ENCODE measurements at places on chromosomes 1 and 21.
A peak's percentile ranks its signal among the peaks of the same experiment; 100 is the strongest.

DNA sequence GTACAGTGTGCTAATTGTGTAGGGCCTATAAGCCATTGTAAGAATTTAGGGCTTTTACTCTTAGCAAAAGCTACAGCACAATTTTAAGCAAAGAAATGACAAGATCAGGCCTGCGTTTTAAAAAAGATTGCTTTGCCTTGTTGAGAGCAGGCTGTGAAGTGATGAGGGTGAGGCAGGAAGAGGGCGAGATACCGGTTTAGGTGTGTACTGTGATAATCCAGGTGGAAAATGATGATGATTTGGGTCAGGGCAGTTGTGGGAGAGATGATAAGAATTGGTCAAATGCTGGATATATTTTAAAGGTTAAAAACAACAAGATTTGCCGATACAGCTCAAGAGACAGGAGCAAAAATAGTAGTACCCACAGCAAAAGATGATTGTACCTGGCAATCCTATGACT, 72.0 kb downstream of the SWT1 start:
- no peak for DNase-seq

GRCh38 chr21:45910155-45910547, 71.4 kb upstream of the COL6A1 start:
- DNase-seq = no peak

DNA sequence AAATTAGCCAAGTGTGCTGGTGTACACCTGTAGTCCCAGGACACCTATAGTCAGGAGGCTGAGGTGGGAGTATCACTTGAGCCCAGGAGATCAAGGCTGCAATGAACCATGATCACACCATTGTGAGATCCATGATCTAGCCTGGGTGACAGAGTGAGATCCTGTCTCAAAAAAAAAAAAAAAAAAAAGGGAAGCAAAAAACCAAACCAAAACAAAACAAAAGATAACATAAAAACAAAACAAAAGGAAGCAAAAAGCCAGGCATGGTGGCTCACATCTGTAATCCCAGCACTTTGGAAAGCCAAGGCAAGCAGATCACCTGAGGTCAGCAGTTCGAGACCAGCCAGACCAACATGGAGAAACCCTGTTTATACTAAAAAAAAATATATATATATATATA, 9.4 kb upstream of the AKR1A1 start:
- DNase-seq = no peak

DNA sequence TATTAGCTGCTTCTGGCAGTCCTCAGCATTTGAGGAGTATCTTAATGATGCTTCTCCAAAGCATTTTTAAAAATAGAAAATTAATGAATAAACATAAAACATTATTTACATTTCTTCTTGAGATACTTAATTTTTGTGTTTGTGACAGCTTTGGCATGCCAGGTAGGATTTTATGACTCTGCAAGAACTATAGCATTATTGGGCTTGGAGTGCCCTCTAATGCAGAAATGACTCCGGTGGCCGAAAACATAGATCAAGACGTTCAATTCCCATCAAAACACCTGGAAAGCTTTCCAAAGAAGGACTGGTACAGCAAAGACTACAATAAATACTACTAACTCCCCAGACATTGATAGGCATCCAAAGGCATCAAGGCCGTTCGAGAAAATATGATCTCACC, 366.4 kb upstream of the CXADR start:
- no peak for DNase-seq

- no peak for DNase-seq
These were observed 2.7 kb downstream of the CDC14A start for GRCh38 chr1:100354971-100355394.

- DNase-seq = peak; percentile 9
These were observed 257.2 kb upstream of the AJAP1 start for GRCh38 chr1:4397196-4397595.

DNA sequence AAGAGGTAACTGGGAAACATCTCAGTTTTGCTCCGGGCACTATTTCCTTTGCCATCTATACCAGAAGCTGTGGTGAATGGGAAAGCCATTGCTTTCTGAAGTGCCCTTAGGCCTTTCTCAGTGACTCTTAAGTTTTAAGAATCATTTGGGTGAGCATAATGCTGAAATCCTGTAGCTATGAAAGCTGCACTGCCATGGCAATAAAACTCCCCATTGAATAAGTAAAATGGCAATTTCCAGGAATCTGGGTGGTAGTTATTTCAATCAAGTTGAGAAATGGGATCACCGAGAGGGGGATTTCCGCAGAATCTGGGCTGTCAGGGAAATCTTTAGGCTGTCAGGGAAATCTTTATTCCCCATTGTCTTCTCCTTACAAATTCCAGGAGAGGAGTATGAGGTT, 26.8 kb upstream of the MACF1 start:
- no peak for DNase-seq

DNA sequence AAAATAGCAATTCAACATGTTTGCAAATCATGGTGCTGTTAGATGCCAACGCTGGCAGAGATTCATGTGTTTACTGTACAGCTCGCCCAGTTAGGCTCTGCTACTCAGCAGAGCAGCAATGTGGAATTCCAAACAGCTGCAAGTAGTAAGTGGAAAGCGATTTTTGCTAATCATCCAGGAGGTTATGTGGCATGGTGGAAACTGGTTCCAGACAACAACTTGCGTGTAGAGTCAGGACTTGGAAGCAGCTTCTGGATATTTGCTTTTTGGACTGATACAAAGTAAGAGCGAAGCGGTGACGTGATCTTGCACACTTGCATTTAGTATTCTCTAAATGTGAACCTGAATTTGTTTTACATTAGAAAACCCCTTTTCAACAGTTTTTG, 27.1 kb upstream of the HHAT start:
- DNase-seq = no peak

DNA sequence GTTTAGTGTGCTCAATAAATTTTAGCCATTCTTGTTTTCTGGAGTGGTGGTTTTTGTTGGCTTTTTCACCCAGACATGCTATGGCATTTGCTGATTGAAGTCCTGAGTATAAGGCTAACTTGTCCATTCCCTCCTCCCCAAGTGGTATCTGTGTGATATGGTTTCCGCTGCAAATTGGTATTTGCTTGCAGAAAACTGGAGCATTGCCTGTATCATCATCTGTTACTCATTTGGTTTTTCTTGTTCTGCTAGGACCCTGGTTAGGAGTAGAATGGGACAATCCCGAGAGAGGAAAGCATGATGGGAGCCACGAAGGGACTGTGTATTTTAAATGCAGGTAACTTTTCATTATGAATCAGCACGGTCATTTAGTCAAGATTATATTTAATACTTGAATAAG, 34.0 kb downstream of the TBCE start:
- DNase-seq = no peak

GRCh38 chr21:36079010-36079649, 9.3 kb downstream of the CBR1 start:
- no peak for DNase-seq

- no peak for DNase-seq
These were observed 255.8 kb upstream of the CACYBP start for GRCh38 chr1:174743654-174744561.

DNA sequence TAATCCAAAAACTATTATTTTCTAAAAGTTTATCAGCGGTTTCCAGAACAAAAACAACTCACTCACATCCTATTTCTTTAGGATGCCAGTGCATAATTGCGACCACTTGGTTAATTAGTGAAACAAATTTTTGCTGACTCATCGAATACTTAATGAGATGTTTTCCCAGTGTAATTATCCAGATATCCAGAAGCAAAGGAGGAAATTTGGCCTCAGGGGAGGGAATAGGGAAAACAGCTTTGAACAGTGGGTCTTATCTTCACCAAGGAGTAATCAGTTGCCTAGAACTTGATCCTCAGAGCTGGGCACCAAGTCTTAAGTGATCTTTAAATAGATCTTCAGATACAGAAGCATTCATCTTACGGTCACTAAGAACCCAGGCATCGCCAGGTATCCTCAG, 24.3 kb downstream of the STYXL2 start:
- no peak for DNase-seq

DNA sequence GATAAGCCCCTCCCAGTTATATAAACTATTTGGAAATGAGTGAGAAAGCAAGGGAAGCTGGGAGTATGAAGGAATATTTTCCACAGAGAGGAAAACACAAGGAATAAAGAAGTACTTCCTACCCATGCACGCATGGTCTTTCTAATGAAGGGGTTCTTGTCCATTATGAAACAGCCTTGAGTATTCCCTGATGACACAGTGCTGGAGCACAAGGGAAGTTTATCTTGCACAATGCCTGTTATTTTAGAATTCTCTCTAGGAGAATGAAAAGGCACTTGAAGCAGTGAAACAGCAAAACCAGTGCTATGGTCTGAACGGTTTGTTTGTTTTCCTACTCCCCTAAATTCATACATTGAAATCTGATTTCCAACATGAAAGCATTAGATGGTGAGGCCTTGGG, 38.6 kb upstream of the ADAMTS1 start:
- no peak for DNase-seq

- DNase-seq = no peak
These were observed 2.8 kb upstream of the TSEN15 start for GRCh38 chr1:184048561-184049240.

DNA sequence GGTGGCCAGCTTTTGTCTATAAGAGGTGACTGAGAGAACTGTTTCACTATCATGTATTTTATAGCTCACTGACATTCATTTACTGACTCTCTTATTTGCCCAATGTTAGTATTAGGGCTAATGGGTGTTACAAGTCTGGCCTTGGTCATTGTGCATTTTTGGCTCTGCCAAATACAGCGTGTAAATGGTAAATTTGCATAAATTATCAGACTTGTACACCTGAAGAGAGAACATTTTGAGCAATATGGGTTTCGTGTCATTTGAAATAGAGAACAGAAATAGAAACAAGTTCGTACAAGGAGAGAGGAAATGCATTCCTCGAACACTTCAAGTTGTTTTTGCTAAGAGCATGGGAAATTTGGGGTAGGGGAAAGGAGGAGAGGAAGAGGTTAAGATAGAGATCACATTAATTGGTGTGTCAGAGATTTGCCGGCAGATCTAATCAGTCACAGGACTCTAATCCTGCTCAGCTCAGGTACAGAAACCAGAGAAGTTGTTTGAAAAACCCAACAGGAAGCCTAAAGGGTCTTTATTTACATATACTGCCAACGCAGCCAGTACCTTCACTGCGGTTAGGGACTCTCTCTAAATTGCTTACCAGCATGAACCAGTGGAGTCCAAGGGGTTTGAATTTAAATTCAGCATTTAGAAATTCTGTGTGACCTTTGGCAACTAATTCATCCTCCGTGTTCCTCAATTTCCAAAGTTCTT, 261.5 kb downstream of the GPATCH2 start:
- DNase-seq = no peak

DNA sequence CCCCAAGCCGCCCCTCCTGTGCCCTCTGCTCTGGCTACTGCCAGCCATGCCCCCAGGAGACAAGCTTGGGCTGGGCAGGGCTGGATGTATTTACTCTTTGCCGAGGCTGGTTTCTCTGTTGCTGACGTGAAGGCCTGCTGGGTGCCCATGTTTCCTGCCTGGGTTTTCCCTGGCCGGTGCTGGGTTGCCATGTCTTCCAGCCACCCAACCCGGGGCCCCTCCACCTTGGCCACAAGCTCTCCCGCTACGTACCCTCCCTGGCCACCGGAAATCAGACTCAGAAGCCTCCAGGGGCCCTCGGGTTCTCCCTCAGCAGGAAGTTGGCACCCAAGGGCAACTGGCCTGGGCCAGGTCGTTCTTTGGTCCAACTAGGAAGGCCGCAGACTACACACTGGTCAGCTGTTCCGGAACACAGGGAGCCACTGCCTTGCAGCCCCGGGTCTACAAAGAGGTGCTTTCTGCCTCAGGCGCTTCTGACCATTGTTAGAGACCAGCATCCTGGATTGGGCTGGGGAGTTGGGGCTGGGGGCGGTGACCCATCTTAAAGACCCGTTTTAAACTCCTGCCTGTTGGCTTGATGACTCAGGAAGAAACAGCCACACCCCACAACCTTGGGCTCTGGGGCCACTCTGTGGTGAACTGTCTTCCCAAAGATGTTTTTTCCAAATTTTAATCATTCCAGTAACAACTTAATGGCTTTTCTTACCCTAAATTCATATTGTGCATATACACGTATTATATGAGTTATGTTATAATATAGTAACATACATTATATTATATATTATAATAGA, 71.2 kb upstream of the RUNX3 start:
- no peak for DNase-seq

DNA sequence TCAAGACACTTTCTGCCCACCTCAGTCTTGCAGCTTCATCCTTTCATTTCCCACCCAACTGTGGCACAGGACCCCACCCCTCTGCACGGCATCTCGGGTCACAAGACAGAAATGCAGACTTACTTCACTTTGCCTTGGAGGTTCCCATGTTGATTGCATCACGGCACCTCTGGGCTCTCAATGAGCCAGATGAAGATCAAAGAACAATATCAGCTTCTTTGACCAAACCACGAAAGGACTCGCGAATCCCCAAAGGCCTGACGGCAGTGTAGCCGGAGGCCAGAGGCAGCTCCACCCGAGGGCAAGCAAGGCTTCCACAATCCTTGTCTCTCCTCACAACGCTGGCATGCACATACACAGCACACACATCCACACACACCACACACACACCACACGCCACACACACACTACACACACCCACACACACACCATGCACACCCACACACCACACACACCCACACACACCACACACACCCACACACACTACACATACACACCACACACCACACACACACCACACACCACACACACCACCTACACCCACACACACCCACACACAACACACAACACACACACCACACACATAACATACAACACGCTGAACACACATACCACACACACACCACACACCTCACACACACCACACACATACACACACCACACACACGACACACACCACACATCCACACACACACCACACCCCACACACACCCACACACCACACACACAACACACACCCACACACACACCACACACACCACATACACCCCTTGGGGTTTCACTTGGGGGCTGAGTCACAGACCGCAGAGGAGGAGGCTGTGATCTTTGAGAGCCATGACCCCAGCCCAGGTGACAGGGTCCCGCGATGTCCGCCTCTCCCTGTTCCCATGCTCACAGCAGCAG, 35.8 kb downstream of the UBASH3A start:
- DNase-seq = no peak

DNA sequence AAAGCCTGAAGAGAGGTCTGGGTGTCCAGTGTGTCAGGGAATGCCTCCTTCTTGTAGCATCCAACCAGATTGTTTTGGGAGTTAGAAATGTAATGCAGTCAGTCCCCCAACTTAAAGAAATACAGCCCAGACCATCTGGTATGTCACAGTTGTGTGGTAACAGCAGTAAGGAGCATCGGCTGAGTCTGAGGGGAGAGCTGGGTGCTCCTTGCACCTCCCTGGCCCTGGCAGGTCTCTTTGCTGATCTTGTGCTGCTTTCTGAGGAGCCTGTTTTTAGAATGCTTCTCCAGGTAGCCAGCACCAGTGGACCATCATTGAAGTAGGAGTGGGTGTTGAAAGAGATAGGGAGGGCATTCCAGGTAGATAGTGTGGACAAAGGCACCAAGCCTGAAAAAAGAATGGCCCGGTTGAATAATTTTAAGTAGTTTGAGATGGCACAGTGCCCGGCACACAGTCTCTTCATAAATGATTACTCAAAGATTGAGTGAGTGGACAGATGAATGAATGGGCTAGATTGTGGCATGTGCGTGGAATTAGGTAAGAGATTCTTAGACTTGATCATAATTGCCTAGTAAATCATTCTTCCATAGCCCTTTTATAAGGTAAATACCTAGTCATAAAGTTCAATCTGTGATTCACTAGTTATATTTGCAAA, 46.5 kb downstream of the LAMC1 start:
- no peak for DNase-seq

- no peak for DNase-seq
These were observed 22.9 kb upstream of the ARHGEF10L start for GRCh38 chr1:17516303-17517214.
